ENCODE measurements at places on chromosomes 11 and 22.

- H3K27ac ChIP-seq = peak overlapping the region; percentile 47
- no peaks in the 10 kb centered on the region for H3K36me3 ChIP-seq
- no peak for DNase-seq
- H3K4me3 ChIP-seq = peak overlapping the region; percentile 53
- H3K27me3 ChIP-seq = no peaks in the 10 kb centered on the region
These were observed 27.0 kb upstream of the AMOTL1 start for GRCh38 chr11:94741022-94741679.

DNA sequence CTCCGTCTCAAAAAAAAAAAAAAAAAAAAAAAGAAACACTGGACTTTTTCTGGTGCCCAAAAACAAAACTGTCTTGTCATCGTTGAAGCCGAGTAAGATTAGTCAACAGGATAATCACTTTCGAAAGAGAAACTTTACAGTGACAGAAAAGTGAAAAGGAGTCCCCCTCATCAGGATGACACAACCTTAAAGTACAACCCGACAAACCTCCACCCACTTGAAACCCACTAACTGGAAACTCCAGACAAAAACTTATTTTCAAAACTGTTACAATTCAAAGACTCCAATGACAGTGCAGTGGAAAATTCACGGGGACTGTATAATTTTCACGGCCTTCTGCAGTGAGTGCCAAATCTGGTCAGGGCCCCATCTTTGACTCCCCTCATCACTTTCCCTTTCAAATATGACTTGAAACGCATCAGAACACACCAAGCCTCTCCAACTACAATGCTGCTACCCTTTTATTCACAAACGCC, 1.3 kb downstream of the DENND5A start:
- no peaks in the 10 kb centered on the region for H3K36me3 ChIP-seq
- peak overlapping the region; percentile 78 for H3K4me3 ChIP-seq

GRCh38 chr11:123195188-123196059, at the start of gene CLMP:
Gene CLMP, minus strand, starts transcription at chr11:123195248. Its CDS starts 308 bp downstream, at chr11:123194940.
- no peak for DNase-seq
- peak within 1 kb of the TSS; percentile 90 for H3K27ac ChIP-seq
- peak within 1 kb of the TSS; percentile 50 for H3K4me3 ChIP-seq
- H3K36me3 ChIP-seq = no peaks in the 10 kb centered on the region

- DNase-seq = no peak
- peaks cover 60% of the 10 kb centered on the region for H3K4me1 ChIP-seq
- no peaks in the 10 kb centered on the region for H3K36me3 ChIP-seq
These were observed 800 bp downstream of the KCTD21 start for GRCh38 chr11:78187366-78188285.

DNA sequence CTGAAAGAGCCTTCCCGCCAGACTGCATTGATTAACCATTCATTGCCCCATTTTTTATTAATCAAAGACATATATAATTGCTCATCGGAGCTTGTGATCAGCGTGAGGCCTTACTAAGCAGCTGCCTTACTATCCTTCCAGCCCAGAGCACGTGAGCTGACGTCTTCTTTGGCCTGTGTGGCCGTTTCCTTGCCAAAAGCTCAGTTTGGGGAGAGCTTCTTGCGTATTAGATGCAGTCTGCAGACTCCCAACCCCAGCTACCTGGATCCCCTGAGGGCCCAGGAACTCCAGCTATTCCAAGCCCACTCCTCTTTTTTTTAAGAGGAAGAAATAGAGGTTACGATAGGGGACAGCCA, 784 bp upstream of the SLC43A3 start:
- no peak for DNase-seq
- peaks cover 55% of the 10 kb centered on the region for H3K4me1 ChIP-seq
- peak overlapping the region; percentile 99 for H3K27ac ChIP-seq
- H3K27me3 ChIP-seq = no peaks in the 10 kb centered on the region

GRCh38 chr11:113198972-113199661, 115.3 kb upstream of the TTC12 start:
- no peaks in the 10 kb centered on the region for H3K27me3 ChIP-seq
- no peak overlapping the region for H3K27ac ChIP-seq
- no peaks in the 10 kb centered on the region for H3K36me3 ChIP-seq
- H3K4me3 ChIP-seq = no peak overlapping the region

DNA sequence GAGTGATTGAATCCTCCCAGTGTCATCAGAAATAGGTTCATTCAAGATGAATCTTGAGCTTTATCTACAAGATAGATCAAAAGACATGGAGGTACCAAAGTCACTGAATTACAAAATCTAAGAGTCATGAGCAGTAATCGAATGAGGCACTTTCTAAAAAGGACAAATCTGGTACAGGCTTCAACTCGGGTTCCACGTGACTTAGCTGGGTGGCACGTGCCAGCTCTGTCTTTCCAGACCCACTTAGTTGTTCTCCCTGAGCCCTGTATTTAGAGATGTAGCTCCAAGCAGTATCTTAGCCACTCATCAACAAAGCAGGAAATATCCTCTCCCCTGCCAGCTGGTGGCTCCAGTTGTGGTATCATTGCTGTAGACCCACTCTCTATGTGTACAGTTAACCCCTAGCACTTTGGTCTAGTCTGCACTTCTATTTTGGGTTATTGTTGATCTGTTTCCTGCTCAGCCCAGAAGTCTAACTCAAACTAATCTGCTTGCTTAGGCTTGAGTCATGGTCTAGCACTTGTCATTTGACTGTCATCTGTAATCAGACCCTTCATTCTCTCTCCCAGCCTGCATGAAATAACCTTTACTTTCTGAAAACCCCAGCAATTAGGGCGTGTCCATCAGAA, 528.7 kb downstream of the ETS1 start:
- H3K27me3 ChIP-seq = no peaks in the 10 kb centered on the region
- no peaks in the 10 kb centered on the region for H3K4me1 ChIP-seq
- no peaks in the 10 kb centered on the region for H3K36me3 ChIP-seq
- no peak for DNase-seq

DNA sequence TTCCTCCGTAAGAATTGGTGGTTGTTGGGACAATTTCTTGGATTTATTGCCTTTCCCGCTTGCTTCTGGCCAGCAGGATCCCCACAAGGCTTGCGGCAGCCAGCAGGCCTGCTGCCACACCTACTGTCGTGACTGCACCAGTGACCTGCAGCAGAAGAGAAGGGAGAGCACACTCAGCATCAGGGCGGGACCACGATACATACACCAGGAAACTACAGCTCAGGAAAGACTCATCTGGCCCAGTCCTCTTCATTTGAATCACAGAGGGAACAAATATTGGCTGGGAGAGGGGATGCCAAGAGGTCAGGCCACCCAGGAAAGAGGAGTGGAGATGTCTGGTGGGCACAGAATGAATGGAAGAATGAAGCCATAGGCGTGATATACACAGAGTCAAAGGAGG, 10.3 kb downstream of the PLAAT2 start:
- no peaks in the 10 kb centered on the region for H3K4me1 ChIP-seq
- no peak for DNase-seq
- H3K36me3 ChIP-seq = no peaks in the 10 kb centered on the region
- no peak overlapping the region for H3K27ac ChIP-seq

DNA sequence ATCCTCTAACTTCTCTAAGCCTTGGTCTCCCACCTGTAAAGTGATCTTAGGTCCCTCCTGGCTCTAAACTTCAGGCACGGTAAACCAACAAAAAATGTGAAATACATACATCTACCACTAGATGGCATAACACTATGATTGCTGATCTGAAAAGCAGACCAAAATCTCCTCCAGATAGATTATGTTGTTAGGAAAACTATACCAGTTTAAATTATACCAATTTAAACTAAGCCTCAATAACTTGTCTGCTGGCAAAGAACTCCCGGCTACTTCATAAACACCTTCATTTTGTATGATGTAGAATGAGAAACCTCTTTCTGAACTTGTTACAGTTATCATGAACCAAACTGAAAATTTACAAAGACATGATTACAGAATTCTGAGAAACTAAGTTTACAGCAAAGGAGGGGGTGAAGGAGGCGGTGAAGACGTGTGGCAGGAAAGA, 85.9 kb downstream of the SBF2 start:
- H3K27ac ChIP-seq = no peak overlapping the region
- no peak for DNase-seq
- H3K27me3 ChIP-seq = no peaks in the 10 kb centered on the region
- no peak overlapping the region for H3K4me3 ChIP-seq
- no peaks in the 10 kb centered on the region for H3K36me3 ChIP-seq

DNA sequence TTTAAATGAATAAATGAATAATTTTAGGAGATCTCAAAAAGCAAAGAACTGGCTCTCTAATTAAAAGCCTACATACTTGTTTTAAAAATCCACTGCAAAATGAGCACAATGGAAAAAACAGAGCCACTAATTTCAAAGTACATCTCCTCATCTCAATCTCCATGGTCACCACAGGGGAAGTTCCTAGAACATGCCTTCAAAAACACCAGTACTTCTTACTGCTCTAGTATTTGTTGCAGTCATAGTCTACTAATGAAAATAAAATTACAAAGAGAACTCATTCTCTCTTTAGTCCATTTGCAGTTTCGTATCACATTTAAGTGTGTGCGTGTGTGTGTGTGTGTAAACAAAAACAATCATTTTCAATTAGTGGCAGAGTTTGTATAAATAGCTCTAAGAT, 54.0 kb downstream of the PIK3C2A start:
- H3K27ac ChIP-seq = no peak overlapping the region
- no peak for DNase-seq
- H3K27me3 ChIP-seq = no peaks in the 10 kb centered on the region
- no peak overlapping the region for H3K4me3 ChIP-seq
- no peaks in the 10 kb centered on the region for H3K36me3 ChIP-seq
